CD4-positive, alpha-beta T cell treated with Interleukin-15 for 4 hours (primary cell): ENCODE measurements at places on chromosomes 3 and 15.
A peak's percentile ranks its signal among the peaks of the same experiment; 100 is the strongest.

- DNase-seq = no peak
These were observed 74.9 kb downstream of the SIDT1 start for GRCh38 chr3:113607219-113607596.

DNA sequence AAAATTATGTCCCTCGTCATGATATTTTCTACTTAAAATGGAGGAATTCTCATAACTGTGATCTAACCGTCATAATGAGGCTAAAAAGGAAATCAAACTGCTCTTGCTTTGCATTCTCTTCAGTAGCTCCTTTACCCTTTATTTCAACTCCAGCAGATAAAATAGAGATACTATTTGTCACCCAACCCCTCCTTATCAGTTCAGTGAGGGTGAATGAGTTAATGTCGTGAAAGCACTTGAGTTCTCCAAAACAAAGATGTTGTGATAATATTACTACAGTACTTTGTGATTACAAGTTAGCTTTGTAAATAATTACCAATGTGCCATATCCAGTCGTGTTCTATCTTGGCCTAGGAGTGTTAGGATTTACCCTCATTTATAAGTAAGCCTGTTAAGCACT, 63.4 kb upstream of the ANKRD28 start:
- no peak for DNase-seq

DNA sequence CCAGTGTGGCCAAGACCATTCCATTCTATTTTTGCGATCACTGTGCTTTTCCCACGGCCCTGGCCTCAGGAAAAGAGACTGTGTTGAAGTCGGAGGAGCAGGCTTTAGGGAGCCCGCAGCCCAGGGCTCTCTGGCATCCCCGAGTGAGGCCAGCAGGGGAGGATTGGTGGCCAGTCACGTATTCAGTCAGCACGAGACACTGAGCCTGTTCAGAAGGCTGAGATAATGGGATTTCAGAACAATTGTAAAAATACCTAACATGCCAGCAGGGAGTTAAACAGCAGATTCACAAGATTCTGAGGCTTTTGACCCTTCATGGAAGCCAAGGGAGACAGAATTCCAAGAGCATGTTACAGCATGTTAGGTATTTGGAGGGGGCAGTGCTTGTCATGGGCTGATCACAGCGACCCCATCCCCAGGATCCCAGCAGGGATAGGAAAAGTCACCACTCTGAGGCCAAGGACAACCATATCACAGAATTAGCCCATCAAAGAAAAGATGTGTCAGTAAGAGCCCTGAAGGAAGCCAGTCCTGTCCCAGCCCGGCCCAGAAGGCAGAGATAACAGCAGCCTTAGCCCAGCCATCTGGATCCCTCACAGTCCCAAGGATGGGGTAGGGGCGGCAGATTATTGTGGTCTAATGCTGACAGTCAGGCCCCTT, 40.6 kb downstream of the AMOTL2 start:
- no peak for DNase-seq

DNA sequence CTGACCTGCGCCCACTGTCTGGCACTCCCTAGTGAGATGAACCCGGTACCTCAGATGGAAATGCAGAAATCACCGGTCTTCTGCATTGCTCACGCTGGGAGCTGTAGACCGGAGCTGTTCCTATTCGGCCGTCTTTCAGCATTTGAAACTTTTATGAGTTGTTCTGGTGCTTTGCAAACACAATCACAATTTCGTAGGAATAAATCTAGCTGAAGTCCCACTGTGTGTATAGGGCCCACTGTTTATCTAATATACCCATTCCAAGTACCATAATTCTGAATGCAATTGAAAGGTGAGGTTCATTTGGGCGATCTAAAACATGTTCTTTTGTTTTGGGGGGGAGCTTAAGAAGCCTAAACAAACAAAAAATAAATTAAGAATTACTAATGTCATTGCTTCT, 572.1 kb downstream of the FGF12 start:
- no peak for DNase-seq

- DNase-seq = no peak
These were observed 150.7 kb downstream of the OPA1 start for GRCh38 chr3:193743702-193744047.

GRCh38 chr3:46943237-46944187, 33.0 kb downstream of the CCDC12 start:
- no peak for DNase-seq

GRCh38 chr3:10205451-10206165, 40.9 kb downstream of the IRAK2 start:
- DNase-seq = no peak

DNA sequence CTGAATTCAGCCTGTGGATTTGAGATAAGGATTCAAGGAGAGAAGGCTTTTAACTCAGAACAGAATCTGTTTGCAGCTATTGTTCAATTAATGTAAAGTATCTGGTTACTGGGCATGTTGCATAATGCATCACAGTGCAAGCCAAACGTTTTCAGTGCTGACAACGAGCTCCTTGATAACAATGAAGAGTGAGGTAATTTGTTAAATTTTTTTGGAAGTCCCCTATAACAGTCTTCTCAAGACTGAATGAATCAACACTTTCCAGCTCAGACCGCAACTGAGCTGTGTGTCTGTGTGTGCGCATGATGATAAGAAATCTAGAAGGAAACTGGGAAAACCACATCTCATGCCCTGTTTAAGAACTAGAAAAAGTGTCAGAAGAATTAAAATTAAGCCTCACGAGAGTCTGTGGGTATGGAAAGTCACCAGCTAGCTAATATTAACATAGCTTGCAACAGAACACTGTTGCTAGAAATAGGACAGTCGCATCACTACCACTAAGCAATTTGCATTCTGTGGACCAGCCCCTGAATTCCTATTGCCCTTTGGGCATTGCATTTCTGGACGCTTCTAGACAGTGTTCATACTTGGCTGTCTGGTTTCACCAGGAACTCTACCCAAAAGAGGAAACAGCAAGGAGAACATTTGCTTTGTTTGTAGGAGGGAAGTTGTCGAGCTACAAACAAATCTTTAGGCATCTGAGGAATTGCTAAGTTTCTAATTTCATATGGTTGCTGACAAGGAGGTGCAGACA, 43.7 kb upstream of the ATP2C1 start:
- peak; percentile 39 for DNase-seq

GRCh38 chr3:174488527-174488926, 370.6 kb upstream of the NAALADL2 start:
- DNase-seq = no peak

DNA sequence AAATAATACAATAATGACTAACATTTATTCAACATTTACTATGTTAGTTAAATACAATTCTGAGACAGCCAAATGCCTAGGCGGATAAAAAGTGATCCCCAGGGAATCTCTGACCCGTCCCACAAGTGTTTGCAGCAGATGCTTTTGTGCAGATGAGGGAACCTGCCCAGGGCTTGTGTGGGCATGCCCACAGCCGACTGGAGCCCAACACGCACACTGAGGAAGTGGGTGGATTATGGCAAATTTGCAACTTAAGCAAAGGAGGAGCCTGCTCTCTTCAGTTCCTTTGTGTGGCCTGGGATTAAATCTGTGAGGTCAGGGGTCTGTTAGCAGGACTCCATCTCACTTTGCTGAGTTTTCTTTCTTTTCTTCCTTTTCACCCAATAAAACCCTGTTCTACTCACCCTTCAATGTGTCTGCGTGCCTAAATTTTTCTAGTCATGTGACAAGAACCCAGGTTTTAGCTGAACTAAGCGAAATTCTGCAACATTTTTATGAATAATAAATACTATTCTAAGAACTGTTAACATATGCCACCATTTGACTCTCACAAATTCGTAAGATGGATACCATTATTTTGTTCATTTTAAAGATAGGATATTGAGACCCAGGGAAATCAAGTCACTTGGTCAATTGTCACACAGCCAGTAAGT, 13.9 kb upstream of the RTP1 start:
- DNase-seq = no peak

DNA sequence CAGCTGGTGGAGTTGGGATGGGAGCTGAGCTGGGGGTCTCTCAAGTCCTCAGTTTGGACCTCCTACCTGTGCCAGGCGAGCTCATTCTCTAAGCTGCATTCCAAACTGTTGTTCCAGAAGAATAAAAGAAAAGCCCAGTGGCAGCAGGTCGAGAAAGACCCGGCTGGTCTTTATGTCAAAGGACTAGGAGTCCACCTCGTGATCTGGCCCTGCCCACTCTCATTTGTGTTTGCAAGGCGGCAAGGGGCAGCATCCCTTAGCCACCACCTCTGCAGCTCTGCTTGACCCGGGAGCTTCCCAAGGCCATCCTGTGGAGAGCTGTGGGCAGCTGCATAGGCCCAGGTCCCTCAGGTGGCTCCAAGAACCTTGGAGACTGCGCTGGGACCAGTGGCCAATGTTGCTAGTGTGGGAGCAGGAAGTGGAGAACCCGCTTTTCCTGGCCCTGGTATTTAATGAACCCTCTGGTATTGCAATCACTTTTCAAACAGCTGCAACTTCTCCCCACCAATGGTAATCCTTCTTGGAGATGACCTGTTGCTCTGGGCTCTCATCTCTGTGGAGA, 30.9 kb downstream of the KY start:
- no peak for DNase-seq

DNA sequence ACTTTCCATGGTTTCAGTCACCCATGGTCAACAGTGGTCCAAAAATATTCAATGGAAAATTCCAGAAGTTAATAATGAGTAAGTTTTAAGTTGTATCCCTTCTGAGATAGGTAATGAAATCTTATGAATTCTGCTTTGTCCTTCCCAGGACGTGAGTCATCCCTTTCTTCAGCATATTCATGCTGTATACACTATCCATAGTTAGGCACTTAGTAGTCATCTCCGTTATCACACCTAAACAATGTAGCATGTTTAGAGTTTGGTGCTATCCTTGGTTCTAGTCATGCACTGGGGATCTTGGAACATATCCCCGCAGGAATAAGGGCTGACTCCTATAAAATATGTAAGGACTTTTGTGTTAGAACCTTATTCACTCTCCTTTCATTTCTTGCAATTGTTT, 153.2 kb downstream of the UNC13C start:
- DNase-seq = no peak

DNA sequence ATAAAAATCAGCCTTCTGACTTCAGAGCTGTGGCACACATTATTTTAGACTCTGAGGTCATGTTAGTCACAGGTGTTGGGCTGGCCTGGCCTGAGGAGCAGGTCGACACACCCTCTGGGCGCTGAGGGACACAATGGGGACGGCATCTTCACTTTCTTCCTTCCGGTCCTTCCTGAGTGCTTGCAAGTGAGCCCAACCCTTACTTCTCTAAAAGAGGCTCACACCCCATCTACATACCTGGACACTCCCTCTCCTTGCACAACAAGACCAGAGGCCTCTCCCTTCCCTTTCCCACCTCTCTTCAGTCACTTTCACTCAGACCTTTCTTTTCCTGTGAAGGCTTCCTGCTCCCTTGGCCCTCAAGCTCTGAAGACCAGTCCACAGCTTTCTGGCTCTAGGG, 85.4 kb downstream of the XXYLT1 start:
- DNase-seq = no peak

GRCh38 chr3:186004209-186004608, 66.4 kb upstream of the TRA2B start:
- no peak for DNase-seq

- DNase-seq = no peak
These were observed 2.3 kb upstream of the TUSC2 start for GRCh38 chr3:50330330-50330729.

- DNase-seq = no peak
These were observed 49.5 kb downstream of the FBN1 start for GRCh38 chr15:48595981-48596380.

DNA sequence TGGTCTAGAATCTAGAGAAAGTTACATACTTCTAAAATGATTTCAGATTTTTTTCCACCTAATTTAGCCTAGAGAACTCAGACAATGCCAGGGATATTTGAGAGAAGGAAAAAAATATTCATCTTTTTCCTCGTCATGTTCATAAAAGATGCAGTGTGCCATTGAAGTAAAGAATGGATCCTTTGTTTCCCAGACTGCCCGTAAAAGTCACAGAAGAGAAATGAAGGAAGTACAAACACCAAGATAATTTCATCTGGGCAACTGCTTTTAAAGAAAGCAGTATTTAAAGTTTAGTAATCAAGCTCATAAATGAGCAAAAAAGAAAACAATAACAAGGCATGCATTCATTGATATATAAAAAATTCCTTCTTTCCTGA, 47.2 kb downstream of the TTC23 start:
- DNase-seq = no peak

- peak; percentile 65 for DNase-seq
These were observed 13.4 kb upstream of the SATB1 start for GRCh38 chr3:18438586-18438985.

DNA sequence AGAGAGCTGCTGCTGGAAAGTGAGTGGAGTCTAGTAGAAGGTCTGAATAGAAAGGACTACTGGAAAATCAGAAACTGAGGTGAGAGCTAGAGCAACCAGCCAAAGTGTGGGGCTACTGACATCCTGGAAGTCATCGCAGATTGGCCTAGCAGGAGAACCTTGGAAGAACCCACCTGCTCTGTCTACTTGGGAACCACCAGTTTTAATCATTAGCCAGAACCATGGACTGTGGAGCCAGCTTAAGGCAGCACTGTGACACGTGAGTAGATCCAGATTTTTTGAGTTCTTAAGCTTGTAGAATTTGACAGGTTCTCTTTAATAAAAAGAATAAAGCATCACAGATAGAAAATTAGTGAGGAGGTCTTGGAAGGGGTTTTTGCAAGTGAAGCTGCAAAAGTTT, 179.1 kb upstream of the PEX5L start:
- DNase-seq = no peak

GRCh38 chr15:68972201-68973065, 42.1 kb upstream of the NOX5 start:
- DNase-seq = no peak

DNA sequence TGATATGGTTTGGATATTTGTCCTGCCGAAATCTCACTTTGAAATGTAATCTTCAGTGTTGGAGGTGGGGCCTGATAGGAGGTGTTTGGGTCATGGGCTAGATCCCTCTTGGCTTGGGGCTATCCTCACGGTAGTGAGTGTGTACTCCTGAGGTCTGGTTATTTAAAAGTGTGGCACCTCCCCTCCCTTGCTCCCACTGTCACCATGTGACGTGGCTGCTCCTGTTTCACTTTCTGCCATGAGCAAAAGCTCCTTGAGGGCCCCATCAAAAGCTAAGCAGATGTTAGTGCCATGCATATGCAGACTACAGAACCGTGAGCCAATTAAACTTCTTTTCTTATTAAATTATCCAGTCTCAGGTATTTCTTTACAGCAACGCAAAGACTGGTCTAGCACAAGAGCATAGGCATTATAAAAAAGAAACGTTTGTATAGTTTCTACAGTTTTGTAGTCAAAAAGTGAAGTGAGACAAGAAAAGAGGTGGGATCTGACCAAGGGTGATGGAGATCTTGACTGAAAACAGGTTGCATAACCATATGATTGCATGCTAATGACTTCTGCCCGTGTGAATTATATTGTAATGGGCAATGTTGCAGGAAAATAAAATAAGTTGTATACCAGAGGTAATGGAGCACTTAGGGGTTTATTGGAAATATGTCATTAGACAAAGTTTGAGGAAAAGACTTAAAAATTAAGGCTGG, 28.5 kb upstream of the CLASP2 start:
- DNase-seq = no peak

DNA sequence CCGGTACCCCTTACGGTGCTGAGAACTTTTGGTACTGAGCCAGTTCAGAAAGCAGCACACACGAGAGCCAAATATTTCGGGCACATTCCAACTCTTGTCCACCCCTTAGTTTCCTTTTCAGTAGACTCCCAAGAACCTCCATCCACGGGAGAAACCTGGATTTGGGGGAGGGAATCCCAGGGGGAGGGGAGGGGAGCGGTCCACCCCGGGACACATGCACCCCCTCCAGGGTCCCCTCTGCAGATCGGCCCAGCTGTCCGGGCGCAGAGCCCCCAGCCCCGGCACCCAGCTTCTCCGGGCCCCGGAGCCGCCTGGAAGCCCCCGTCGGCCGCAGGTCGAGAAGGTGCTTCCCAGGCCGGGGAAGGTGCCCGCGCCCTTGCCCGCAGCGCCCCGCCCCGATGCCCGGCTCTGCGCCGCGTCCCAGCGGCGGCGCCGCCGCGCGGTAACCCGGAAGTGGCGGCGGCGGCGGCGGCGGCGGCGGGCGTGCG, 455 bp upstream of the ABHD17C start:
- DNase-seq = peak; percentile 15
